Progenitor cell of endocrine pancreas (in vitro differentiated cells): ENCODE measurements at places on chromosomes 16 and 17.
A peak's percentile ranks its signal among the peaks of the same experiment; 100 is the strongest.

DNA sequence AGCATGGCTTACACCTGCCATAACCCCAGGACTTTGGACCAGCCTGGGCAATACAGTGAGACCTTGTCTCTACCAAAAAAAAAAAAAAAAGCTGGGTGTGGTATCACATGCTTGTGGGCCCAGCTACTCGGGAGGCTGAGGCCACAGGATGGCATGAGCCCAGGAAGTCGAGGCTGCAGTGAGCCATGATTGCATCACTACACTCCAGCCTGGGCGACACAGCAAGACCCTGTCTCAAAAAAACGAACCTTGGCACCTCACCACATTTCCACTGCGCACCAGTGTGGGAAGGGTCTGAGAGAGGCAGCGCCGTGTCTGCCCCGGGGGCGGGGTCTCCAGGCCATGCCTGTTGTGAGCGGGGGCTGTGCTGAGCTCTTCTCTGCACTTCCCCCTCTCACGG lies 6.3 kb downstream of the ACSF3 start:
- no peak for DNase-seq

DNA sequence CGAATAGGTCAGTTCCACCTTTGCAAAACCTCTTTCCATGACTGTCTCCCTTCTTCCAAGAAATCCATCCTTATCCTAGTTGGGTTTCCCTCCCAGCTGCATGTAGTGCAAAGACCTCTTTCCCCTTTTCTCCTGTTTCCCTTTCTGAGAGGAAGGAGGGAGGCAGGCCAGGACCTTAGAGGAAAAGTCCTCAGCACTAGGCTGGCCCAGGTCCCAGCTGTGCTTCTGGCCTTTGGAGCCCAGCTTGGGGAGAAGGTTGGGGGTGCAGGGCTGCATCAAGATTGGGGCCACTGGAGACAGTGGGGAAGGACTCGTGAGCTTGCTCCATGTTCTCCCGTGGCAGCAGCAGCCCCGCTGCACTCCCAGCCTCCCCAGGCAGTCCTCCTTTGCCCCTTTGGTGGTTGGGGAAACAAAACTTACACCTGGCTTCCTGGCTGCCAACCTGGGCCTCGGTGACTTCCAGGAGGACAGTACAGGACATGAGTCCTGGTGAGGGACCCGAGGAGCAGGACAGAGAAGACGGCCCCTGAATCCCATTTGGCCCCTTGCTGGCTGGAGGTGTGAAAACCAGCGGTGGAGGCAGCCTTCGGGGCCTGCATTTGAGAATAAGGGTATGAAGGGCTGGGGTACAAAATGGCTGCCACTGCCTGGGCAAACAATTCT lies 481 bp downstream of the HEXIM2 start:
- DNase-seq, result no peak

- no peak for DNase-seq
These were observed 3.1 kb downstream of the ZNF843 start for GRCh38 chr16:31439519-31439918.

- DNase-seq, result no peak
These were observed 214.9 kb downstream of the CEP112 start for GRCh38 chr17:65977041-65977440.

DNA sequence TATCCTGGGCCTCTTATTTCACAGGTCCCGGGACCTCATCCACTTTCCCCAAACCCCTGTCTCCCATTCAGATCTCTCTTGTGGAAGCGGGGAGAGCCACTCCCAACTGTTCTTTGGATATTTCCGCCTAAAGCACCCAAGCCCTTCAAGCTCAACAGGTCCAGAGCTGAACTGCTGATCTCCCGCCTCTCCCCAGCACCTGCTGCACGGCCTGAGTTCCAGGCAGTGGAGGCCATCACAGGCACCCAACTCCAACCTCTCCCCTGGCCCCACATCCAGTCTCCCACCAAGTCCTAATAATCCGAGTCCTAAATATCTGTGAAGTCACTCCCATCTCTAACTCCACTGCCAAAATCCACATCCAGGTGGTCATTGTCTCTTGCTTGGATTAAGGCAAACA lies 6.5 kb downstream of the ITGA2B start:
- no peak for DNase-seq

DNA sequence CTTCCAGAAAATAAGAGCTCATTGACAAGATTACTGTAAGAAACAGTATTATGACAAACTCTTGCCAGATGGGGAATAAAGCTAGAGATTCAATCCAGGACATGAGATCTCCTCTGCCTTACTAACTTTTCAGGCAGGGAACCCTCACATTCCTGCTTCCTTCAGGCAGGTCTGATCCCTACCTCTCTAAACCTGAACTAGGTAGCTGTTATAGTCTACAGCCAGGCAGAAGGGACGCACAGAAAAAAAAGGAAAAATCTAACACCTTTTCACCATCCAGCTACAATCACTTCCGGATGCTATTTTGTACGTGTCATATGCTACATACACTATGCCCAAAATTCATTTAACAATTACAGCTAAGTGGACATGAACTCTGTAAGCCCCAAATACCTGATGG lies 41.2 kb downstream of the CNOT1 start:
- no peak for DNase-seq

- no peak for DNase-seq
These were observed 73.0 kb upstream of the DNAH17 start for GRCh38 chr17:78650093-78650715.

DNA sequence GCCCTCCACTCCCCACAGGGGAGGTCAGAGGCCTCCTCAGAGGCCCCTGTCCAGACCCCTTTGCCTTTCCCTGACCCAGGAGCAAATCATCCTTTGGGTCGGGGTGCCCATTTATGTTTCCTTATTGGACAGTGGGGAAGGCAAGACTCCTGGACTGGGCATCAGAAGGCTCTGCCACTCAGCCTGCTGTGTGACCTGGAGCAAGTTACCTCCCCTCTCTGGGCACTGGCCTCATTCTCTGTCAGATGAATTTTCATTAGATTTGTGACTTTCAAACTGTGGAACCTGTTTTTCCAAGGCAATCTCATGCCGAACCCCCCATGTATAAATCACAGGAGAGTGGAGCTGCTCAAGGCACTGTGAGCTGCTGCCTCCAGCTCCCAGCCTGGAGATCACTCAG lies 47.0 kb upstream of the TOB1 start:
- no peak for DNase-seq

DNA sequence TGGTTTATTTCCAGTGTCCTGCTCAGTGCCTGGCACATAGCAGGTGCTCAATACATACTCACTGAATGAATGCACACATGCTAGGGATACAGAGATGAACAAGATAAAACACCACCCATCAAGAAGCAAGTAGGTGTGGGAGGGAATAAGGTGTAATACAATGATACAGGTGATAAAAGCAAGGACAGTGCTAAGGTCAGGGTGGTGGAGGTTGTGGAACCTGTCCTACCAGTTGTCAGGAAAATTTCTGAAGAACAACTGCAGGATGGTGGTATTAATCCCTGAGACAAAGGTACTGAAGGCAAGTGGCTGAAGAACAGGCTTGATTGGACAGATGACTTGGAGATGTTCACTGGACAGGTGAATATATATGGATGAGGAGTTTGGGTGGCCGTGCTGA lies 1.8 kb downstream of the KNOP1 start:
- DNase-seq, result no peak

GRCh38 chr16:70388006-70388680 lies 41.4 kb downstream of the DDX19A start:
- no peak for DNase-seq

GRCh38 chr17:40499551-40500189 lies 1.8 kb downstream of the TNS4 start:
- DNase-seq, result peak; percentile 37

DNA sequence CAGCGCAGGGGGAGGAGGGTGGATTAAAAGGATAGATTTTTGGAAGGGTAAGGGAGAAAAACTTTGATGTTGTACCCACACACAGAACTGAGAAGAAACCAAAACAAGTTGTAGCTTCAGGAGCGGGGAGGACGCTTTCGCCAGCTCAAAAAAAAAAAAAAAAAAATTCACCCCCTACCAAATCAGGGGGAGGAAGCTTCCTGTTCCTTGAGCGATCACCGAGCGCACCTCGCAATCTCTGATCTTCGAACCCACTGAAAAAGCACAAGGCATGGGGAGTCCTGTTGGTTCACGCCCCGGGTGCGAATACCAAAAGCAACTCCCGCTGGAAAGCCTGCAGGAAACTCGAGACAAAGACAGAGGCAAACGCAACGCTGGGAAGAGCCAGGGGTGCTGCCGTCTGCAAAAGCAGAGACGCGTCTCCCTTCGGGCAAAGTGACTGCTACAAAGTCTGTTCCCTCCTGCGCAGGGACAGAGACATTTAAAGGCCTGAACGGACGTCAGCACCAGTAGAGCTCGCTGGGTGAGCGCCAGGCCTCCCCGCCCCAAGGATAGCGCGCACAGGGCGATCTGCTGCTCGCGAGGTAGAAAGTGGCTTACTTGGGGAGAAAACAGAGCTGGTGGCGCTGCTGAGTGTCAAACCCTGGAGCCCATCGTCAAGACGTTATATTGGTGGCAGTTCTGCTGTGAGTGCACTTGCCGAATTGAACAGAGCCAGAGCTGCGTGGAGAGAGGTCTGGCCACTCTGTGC lies 190.4 kb downstream of the USP22 start:
- DNase-seq, result no peak

- peak; percentile 81 for DNase-seq
These were observed at the start of gene ATXN2L for GRCh38 chr16:28822520-28823290. TSS of gene ATXN2L (plus strand) at chr16:28822999. CDS start at chr16:28823260, 261 bp downstream.

GRCh38 chr17:8068736-8069586 lies 18.6 kb downstream of the ALOX12B start:
- DNase-seq, result no peak

GRCh38 chr16:54080524-54081008 lies 206.0 kb downstream of the IRX3 start:
- DNase-seq, result no peak

GRCh38 chr17:2695961-2696760 lies 15.4 kb downstream of the CLUH start:
- no peak for DNase-seq

- DNase-seq, result no peak
These were observed 80.4 kb downstream of the KLHDC4 start for GRCh38 chr16:87685405-87685755.

DNA sequence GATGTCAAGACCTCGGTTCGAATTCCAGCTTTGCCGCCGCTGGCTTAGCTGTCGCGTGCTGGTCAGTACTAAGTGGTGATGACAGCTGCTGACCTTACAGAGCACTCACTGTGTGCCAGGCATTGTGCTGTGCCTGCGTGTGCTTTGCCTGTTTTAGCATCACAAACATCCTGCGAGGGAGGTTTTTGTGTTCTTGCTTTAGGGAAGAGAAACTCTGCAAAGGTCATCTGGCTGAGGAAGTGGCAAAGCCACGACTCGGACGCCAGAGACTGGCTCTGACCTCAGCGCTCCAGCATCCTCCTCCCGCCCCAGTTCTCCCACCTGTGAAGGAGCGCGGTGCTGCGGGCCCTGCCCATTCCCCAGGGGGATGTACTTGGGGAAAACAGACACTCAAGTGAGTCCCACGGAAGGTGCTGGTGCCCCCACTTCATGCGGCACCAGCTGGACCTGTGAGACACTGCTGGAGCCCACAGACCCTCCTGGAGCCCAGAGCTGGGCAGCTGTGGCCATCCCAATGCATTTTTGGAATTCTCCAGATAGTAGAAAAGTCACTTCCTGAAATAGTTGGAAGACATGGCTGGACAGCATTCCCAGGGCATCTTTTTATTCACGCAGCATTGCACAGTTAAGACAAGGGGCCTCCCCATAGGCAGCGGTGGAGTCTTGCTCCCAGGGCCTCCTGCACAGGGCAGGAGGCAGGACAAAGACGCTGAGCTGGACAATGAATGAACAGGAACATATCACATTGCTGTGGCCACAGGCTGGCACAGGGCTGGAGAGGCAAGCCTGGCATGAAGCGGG lies 20.0 kb upstream of the HERPUD1 start:
- DNase-seq, result no peak

DNA sequence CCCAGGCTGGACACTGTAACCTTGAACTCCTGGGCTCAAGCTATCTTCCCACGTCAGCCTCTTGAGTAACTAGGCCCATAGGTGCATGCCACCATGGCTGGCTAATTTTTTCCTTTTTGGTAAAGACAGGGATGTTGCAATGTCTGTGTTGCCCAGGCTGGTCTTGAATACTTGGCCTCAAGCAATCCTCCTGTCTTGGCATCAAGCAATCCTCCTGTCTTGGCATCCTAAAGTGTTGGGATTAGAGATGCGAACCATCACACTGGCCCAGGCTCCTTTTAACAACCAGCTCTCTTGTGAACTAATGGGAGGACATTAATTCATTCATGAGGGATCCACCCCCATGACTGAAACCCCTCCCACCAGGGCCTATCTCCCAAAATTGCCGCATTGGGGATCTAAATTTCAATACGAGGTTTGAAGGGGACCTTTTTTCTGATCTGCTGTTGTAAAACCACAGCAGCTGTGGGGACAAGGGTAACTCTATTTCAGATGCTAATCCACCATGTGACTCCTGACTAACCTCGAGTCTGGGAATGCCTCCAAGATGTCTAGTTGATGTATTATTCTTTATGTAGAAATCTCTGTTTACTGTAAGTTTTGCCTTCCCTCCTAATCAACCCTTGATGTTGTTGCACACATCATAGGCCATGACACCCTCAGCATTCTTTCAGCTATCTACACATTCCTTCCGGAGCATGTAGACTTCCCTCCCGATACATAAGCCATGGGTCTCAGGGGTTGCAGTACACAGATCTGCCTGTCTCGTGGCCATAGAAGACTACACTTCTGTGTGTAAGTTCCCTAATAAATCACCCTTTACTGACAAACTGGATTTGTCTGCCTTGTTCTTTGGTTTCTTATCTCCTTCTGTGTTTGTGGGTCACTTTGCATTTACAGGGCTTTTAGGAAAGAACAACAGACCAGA lies 37.6 kb downstream of the RNF112 start:
- no peak for DNase-seq

DNA sequence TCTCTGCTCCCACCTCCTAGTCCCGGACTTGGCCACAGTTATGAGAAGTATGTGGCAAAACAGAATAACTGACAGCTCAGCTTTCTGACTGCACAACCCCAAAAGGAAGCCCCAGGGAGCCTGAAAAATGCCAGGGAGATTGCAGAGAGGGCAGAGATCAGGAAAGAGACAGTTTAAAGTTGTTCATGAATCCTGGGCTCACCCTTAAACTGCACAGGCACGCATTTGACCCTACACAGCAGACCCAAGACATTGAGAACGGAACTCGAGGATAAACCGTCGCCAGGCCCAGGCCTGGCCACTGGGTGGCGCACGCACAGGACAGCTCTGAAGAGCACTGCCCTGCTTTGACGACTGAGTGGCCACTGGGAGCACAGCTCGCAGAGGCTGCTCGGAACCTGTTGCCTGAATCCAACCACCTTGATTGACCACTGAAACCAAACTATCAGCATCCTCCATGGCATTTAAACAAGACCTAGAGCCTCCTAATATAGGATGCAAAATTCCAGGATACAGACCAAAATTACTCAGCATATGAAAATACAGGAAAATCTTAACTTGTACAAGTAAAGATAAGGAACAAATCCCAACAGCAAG lies 114.0 kb downstream of the C16orf95 start:
- peak; percentile 61 for DNase-seq
